ENCODE measurements at places on chromosomes 12 and 14.

DNA sequence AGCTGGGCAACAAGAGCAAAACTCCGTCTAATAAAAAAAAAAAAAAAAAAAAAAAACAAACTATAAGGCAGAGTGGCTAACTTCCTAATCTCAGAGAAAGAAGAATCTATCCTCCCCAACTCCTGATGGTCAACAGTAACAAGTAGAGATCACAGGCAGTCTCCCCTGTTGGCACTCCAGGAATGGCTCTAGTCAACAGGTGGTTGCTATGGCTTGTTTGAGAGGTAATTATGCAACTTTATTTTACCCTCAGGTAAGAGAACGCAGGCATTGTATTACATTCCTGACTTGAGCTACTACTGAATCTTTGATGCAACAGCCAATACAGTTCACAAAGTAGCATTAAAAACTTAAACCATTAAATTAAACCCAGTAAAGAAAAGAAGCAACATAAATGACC, 180.3 kb downstream of the DICER1 start:
- H3K4me3 ChIP-seq: no peak overlapping the region
- H3K27me3 ChIP-seq: no peaks in the 10 kb centered on the region
- H3K36me3 ChIP-seq: no peaks in the 10 kb centered on the region
- H3K27ac ChIP-seq: no peak overlapping the region

DNA sequence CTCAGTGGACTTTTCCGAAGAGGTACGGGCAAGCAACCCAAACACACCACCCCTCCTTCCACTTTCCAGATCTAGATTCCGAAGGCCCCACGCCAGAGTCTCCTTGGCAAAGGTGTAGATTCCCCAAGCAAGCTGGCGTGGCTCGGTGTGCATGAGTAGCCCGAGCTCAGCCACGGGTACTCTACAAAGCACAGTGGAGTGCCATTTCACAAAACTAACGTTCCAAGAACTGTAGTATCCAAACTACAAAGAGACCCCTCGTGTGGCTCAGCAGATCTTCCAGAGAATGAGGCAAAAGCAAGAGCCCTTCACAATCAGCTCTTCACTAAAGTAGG, 72.1 kb downstream of the FOXN3 start:
- H3K4me1 ChIP-seq: peaks cover 4% of the 10 kb centered on the region
- H3K27ac ChIP-seq: no peak overlapping the region
- no peaks in the 10 kb centered on the region for H3K27me3 ChIP-seq

GRCh38 chr14:39102969-39103957, at the start of gene SEC23A:
Gene SEC23A, minus strand, starts transcription at chr14:39103235. Its CDS starts 7,117 bp downstream, at chr14:39096118.
- H3K4me3 ChIP-seq: peak within 1 kb of the TSS; percentile 100
- H3K27me3 ChIP-seq: no peaks in the 10 kb centered on the region
- peak; percentile 91 for DNase-seq
- H3K4me1 ChIP-seq: peaks cover 34% of the 10 kb centered on the region
- no peaks in the 10 kb centered on the region for H3K36me3 ChIP-seq
- peak within 1 kb of the TSS; percentile 83 for H3K27ac ChIP-seq

- no peaks in the 10 kb centered on the region for H3K36me3 ChIP-seq
- DNase-seq: no peak
- peaks cover 6% of the 10 kb centered on the region for H3K27me3 ChIP-seq
- no peak overlapping the region for H3K27ac ChIP-seq
- no peaks in the 10 kb centered on the region for H3K4me1 ChIP-seq
These were observed 3.4 kb downstream of the PTCSC3 start for GRCh38 chr14:36173161-36173560.

DNA sequence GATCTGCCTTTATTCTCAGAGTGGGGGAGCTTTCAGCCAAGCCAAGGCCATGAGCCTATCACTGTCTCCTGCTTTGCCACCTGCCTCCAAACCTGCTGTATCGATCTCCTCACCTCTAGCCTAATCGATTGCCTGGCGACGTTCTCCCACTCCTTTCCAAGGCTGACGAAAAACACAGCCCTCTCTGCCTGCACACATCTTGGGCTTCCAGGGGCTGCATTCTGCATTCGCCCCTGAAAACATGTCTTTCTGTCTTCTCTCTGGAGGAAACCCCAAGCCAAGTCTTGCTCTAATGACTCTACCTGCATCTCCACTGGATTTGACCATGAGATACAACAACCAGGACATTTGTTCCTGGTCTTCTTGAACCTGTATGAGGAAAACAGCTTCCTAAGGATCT, 540.7 kb downstream of the BCL11B start:
- no peaks in the 10 kb centered on the region for H3K27me3 ChIP-seq
- no peak for DNase-seq
- H3K36me3 ChIP-seq: no peaks in the 10 kb centered on the region
- no peak overlapping the region for H3K4me3 ChIP-seq
- no peaks in the 10 kb centered on the region for H3K4me1 ChIP-seq

- no peaks in the 10 kb centered on the region for H3K4me1 ChIP-seq
- H3K27me3 ChIP-seq: no peaks in the 10 kb centered on the region
- H3K27ac ChIP-seq: no peak overlapping the region
- DNase-seq: no peak
- H3K4me3 ChIP-seq: no peak overlapping the region
These were observed 567.3 kb downstream of the SLC16A7 start for GRCh38 chr12:60162988-60163720.

- no peaks in the 10 kb centered on the region for H3K27me3 ChIP-seq
- DNase-seq: no peak
- peaks cover 13% of the 10 kb centered on the region for H3K36me3 ChIP-seq
- H3K4me1 ChIP-seq: peaks cover 93% of the 10 kb centered on the region
These were observed 2.3 kb downstream of the INF2 start for GRCh38 chr14:104691546-104692260.

GRCh38 chr12:89873745-89874144, 165.1 kb upstream of the ATP2B1 start:
- no peak overlapping the region for H3K27ac ChIP-seq
- no peaks in the 10 kb centered on the region for H3K36me3 ChIP-seq

DNA sequence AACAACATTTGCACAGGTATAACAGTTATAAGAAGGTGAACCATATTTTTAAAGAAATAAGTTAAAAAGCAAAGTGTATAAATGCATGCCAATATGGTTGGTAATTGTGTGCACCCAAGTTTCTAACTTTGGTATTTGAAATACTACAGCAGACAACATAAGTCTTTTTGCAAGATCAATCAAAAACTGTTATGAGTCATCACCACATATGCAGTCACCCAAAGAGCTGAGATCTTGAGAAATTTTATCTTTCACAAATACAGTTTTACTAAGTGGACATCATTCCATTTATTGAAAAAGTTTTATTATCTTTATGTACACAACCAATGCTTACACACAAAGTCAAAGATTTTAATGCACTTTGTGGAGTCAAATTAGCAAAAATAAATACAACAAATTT, 7.0 kb upstream of the ACSS3 start:
- no peaks in the 10 kb centered on the region for H3K36me3 ChIP-seq
- no peak overlapping the region for H3K27ac ChIP-seq
- H3K4me3 ChIP-seq: no peak overlapping the region
- H3K27me3 ChIP-seq: no peaks in the 10 kb centered on the region
- H3K4me1 ChIP-seq: no peaks in the 10 kb centered on the region

GRCh38 chr12:110613071-110613770, 708 bp upstream of the TCTN1 start:
- no peaks in the 10 kb centered on the region for H3K27me3 ChIP-seq
- H3K36me3 ChIP-seq: no peaks in the 10 kb centered on the region
- peak overlapping the region; percentile 61 for H3K27ac ChIP-seq
- no peak for DNase-seq
- peaks cover 17% of the 10 kb centered on the region for H3K4me1 ChIP-seq
- H3K4me3 ChIP-seq: peak overlapping the region; percentile 73

GRCh38 chr14:71438684-71439083, 493.5 kb upstream of the RGS6 start:
- no peaks in the 10 kb centered on the region for H3K27me3 ChIP-seq
- H3K36me3 ChIP-seq: no peaks in the 10 kb centered on the region
- peaks cover 7% of the 10 kb centered on the region for H3K4me1 ChIP-seq
- no peak overlapping the region for H3K27ac ChIP-seq
- H3K4me3 ChIP-seq: no peak overlapping the region
- DNase-seq: no peak

GRCh38 chr12:123905319-123905925, 67.2 kb downstream of the CCDC92 start:
- no peak overlapping the region for H3K27ac ChIP-seq
- H3K4me3 ChIP-seq: no peak overlapping the region
- peaks cover 4% of the 10 kb centered on the region for H3K4me1 ChIP-seq
- no peaks in the 10 kb centered on the region for H3K36me3 ChIP-seq
- H3K27me3 ChIP-seq: no peaks in the 10 kb centered on the region
- DNase-seq: peak; percentile 62

GRCh38 chr12:69994724-69995173, 169.7 kb downstream of the MYRFL start:
- H3K27ac ChIP-seq: no peak overlapping the region
- no peaks in the 10 kb centered on the region for H3K36me3 ChIP-seq
- DNase-seq: no peak
- no peaks in the 10 kb centered on the region for H3K27me3 ChIP-seq

DNA sequence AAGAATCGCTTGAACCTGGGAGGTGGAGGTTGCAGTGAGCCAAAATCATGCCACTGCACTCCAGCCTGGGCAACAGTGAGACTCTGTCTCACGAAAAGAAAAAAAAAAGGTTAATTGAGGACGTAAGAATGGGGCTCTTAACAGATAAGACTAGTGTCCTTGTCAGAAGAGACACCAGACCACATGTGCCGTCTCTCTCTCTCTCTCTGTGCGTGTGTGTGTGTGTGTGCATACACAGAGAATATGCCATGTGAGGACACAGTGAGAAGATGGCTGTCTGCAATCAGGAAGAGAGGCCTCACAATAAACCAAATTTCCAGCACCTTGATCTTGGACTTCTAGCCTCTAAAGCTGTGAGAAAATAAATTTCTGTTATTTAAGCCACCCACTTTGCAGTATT, 11.7 kb upstream of the ERC1 start:
- H3K36me3 ChIP-seq: no peaks in the 10 kb centered on the region
- H3K27me3 ChIP-seq: no peaks in the 10 kb centered on the region
- no peak overlapping the region for H3K4me3 ChIP-seq
- no peaks in the 10 kb centered on the region for H3K4me1 ChIP-seq

DNA sequence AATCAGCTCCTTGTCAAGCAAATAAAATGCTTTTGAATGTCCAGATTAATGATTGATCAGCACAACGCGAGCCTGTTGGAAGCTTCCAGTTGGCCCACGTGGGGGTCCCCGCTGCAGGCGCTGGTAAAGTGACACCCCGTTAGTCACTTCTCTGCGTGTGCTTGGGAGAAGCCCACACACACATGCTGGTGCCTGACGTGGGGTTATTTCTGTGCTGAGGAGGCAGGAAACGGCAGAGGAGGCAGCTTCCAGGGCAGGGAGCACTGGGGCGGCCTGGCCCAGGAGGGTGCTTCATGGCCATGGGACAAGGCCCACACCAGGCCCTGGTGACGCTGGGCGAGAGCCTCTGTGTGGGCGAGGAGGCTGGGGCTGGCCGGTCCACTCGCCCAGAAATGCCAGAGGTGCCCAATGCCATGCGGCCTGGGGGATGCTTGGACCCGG, 101.5 kb downstream of the KIF26A start:
- DNase-seq: no peak
- H3K4me1 ChIP-seq: no peaks in the 10 kb centered on the region
- no peak overlapping the region for H3K27ac ChIP-seq

DNA sequence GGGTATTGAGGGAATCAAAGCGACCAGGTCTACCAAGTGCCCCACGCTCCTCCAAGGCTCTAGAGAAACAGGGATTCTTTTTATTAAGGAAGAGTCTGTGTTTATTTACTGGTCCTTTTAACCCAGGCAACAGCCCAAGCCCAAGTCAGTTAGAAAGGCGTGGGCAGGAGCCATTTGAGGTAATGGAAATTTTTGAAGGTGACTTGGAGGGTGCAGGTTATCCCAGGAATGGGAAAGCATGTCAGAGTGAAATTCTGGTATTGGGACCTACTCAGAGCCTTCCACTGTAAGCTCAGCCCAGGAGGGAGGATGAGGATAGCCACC, 2.9 kb downstream of the SLC6A12 start:
- H3K27ac ChIP-seq: no peak overlapping the region
- no peak overlapping the region for H3K4me3 ChIP-seq
- H3K27me3 ChIP-seq: peaks cover 37% of the 10 kb centered on the region
- H3K36me3 ChIP-seq: no peaks in the 10 kb centered on the region

DNA sequence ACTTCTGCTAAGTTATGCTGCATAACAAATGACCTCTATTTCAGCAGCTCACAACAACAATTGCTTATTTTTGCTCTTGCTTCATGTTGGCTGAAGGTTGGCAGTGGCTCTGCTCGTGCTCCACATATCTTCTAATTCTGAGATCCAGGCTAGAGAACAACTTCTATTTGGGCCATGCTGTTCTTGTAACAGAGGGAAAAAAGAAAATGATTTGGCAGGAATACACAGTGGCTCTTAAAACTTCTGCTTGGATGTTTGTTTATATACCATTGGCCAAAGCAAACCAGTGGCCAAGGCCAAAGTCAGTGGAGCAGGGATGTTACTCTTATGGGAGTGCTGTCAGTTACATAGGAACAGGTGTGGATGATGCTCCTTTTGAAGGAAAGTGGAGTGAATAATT, 32.1 kb downstream of the GPHN start:
- H3K27me3 ChIP-seq: no peaks in the 10 kb centered on the region
- no peak overlapping the region for H3K27ac ChIP-seq
- no peaks in the 10 kb centered on the region for H3K36me3 ChIP-seq
- DNase-seq: no peak

DNA sequence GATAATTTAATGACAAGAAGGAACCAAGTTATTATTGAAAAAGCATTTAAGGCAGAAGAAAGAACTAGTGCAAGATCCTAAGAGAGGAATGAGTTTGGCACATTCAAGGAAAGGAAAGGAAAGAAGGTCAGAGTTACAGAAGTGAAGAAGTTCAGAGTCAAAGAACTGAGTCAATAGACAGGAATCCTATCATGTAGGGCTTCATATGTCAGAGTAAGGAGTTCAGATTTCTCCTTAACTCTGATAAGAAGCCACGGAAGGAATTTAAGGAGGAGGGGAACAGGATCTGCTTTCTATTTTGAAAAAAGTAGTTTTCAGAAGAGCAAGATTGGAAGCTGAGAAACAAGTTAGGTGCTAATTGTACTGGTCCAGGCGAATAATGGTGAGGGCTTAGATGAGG, 223.1 kb upstream of the FOXN3 start:
- no peaks in the 10 kb centered on the region for H3K27me3 ChIP-seq
- H3K4me1 ChIP-seq: peaks cover 13% of the 10 kb centered on the region
- no peak overlapping the region for H3K27ac ChIP-seq
- DNase-seq: no peak
- no peak overlapping the region for H3K4me3 ChIP-seq
- no peaks in the 10 kb centered on the region for H3K36me3 ChIP-seq

DNA sequence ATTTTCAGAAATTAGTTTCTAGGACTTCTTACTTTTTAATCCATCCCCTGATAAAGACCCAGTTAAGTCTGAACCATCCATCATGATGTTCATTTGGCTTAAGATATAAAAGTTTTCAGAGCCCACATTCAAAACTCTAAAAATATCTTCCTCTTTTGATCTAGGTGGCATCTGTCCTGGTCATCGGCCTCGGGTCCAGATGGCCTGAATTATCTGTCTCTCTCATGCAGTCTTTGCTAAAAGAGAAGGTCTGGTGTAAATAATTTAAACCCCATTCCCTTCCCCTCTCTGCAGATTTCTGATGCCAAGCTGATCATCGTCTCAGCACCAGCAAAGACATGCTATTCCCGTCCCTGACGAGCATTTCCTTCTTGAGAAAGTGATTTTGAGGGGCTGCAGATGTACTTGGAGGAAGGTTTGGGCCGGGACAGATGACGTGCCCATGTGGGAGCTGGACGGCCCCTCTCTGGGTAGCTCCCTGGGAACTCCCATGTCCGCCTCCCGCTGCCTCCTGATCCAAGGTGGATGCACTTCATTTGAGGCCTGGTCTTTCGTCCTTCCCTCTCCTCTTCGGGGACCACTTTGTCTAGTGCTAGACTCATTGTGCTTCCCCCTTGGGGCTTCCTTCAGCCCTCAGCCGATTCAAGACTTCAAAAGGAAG, 173.0 kb upstream of the PRMT8 start:
- H3K4me3 ChIP-seq: no peak overlapping the region
- no peaks in the 10 kb centered on the region for H3K4me1 ChIP-seq
- H3K27me3 ChIP-seq: peaks cover 2% of the 10 kb centered on the region
- H3K36me3 ChIP-seq: no peaks in the 10 kb centered on the region
